ENCODE measurements at places on chromosomes 3 and 15.

GRCh38 chr3:138594150-138594934, at the start of gene CEP70:
CEP70 (minus strand) TSS chr3:138594260; CDS start chr3:138572927, 21,333 bp downstream.
- no peak for DNase-seq

DNA sequence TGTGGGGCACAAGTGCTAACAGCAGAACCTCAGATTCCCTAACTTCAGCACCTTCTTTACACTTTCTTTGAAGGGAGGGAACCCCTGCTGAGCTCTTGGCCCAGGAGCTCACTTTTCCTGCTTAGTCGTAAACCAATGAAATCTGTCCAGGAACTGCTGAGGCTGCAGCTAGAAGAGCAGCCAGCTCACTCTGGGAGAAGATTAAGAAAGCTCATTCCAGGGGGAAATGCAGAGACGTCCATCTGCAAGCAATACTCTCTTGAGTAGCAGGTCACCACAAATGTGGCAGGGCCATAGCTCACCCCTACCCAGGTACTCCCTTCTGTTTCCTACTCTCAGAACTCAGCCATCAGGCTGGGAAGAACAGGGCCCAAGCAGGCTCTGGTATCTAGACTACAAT, 103.3 kb downstream of the WDR76 start:
- no peak for DNase-seq

DNA sequence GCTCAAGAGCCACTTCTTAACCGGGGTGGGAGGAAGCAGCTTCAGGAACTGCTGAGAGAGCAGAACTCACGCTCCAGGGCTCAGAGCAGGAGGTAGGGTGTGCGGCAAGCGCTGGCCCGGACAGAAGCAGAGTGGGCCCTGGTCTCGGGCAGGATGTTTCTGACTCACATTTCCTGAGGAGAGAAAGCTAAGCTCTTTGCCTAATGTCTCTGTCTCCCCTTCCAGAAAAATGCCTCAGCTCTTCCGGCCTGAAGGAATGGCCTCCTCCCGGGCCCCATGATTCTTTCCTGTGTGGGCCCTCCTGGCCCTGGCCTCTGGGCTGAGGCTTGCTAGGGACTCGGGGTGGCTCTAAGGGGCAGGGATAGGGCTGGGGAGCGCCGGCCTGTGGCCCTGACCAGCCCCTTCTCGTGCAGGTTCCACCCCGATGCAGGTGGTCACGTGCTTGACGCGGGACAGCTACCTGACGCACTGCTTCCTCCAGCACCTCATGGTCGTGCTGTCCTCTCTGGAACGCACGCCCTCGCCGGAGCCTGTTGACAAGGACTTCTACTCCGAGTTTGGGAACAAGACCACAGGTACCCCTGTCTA, 4.1 kb upstream of the STAB1 start:
- no peak for DNase-seq

DNA sequence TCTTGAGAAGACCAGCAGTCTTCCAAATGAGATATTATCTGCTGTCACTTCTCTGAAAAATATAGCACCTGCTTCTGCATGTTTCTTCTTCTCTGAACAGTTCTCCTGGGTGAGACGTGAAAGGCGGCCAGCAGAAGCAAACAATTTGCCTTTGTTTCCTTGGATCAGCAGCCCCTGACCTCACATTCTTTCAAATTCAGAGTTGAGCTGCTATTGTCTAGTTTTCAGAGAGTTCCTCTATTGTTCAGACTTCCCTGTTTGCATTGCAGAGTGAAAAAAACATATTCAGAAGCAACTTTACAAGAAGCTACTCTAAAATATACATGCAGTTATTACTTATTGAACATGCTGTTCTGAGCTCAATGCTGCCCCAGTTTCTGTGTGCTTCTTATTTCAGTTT, 653.6 kb downstream of the NAALADL2 start:
- no peak for DNase-seq

DNA sequence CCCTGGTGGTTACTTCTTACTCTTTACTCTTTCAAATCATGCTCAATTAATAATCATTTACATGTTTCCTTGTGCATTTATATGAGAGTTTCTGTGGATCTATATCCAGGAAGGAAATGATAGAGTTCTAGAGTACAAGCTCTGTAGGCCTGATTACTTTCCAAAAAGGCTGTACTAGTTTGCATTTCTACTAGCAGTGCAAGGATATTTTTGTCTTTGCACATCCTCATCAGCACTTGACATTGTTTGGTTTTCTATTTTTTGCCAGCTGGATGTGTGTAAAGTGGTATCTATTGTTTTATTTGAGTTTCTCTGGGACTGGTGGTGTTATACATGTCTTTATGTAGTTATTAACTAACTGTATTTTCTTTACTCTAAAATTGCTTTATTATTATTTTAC, 19.6 kb upstream of the SLC7A14 start:
- no peak for DNase-seq

DNA sequence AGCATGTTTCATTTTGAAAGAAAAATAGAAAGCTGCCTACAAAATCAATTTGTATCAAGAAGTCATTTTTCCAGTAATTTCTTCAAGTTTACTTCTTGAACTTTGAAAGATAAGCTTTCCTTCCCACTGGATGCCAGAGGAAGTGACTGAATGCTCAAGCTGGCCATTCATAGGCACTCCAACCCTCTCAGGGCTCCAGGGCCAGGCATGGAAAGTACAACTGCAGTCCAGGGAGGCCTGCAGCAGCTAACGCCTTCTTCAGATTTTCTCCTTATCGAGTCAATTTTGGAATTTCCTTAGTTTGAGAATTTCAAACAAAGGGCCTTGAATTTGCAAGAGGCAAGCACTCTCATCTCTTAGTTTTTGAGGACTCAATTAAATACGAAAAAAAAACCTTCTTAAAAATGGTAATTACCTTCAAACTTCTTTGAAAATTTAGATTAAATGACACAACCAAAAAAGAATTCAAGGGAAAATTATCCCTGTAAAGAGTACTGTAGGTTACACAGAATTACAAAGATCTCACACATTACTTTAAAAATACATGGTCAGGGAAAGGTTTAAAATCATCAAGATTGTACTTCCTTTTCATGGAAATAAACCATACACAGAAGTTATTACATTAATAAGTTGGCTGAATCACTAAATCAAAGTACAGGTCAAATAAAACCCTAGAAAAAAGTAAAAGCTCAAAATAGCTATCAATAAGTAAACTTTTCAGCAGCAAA, 2.5 kb downstream of the UBP1 start:
- no peak for DNase-seq

GRCh38 chr3:48991851-48992545, 2.0 kb downstream of the P4HTM start:
- DNase-seq = no peak

GRCh38 chr3:178058629-178059028, 477.6 kb upstream of the KCNMB2 start:
- DNase-seq = no peak
